NCI-H1417 treated with DMSO at 0.1 percent for 48 hours (cell line): ENCODE measurements at places on chromosomes 16 and 17.

GRCh38 chr16:31258366-31258765 lies 1.4 kb upstream of the ITGAM start:
- no peak for DNase-seq

DNA sequence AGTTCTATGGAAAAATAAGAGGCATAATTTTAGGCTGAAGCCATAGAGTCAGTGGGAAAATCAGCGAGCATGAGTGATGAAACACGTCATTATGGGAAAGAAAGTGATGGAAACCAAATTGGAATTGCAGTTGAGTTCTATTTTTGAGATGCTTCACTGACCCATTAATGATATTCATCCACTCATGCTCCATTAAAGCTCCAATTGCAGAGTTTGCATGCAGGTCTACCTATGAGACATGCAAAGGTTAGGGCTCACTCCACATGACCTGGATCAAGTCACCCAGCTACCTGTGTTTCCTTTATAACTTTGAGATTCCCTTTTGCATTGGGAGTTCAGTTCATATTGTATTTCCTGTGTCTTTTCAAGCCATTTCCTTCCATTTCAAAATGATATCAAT lies 8.0 kb upstream of the KRTAP2-4 start:
- DNase-seq, result no peak

DNA sequence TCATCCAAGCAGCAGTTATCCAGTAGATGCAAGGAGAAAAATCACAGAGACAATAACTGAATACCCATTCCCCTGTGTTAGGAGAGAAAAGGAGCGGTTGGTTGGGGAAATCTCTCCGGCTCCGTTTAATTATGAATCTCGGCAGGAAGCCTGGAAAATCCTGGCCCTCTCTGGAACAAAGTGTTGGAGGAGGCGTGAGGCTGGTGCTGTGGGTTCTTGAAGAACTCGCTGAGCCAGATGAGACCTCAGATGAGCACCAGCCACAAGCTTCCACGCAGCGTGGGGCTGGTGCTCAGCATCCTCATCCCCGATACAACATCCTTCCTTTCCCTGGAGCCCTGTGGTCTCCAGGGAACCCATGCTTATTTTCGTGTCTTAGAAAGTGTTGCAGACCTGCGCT lies 39.7 kb downstream of the CACNG4 start:
- DNase-seq, result no peak

DNA sequence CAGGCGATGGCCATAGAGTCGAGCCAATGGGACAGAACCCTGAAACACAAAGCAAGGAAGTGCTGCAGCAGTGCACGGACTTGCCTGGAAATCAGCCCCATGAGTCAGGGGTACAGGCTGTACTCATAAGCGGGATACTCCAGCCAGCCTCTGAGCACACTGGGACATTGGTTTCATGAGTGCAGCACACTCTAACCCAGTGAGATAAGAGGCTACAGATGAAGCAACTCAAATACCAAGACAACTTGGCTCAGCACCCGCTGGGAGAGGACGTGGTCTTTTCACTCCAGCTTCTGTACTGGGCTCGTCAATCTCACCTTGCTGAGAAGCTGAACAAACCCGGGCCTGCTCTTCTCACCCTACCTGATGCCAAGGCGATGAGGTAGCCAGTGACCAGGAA lies 98.2 kb downstream of the AXIN2 start:
- DNase-seq, result no peak

DNA sequence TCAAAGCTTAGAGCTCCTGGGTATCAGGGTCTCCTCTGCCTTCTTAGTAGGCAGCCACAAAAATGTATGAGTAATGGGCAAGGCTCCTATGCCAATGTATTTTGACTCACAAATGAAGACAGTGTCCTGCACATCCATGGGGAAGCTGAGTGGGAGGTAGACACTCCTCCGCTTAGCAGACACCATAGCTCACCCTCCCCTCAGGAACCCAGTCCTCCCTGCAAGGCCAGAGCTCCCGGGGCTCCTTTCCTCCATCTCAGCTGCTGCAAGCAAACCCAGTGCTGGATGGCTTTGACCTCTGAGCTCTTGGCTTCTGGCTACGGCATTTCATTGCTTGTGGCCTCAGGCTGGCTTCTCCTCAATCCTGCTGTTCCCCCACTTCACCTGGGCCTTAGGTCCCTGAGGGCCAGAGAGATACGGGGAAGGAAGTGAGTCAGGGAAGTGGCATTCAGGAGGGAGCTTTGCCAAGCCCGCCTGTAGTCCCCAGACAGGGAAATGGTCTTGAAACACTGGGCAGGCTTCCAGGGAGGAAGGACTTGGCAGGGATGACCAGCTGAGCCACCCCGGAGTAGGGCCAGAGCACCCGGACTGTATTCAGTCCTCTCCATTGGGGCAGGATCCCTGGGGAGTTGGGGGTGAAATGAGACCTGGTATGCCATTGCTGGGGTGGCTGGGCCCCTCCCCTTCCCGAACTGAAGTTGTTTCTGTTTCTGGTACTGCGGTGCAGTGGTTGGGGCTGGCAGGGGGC lies 4.5 kb downstream of the ABCC3 start:
- no peak for DNase-seq

GRCh38 chr17:41915566-41915965 lies 3.2 kb downstream of the ACLY start:
- no peak for DNase-seq

GRCh38 chr16:637081-638018 lies 1.2 kb upstream of the METTL26 start:
- no peak for DNase-seq

DNA sequence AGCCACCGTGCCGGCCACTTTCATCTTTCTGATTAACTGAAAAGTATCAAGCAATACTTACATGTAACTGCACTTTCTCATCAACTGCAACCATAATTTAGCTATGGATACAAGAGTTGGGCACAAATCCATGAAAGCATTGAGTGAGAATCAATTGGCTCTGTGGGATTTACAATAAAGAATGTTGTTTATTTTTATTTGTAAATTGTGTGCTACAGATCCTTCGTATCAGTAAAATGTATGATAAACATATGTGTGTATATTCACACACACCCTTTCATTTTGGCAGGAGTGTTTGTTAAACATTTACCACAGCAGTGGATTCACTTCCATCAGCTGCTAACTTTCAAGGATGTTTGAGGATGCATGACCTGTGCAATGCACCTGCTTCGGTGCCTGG lies 411.0 kb downstream of the WWOX start:
- no peak for DNase-seq

- no peak for DNase-seq
Observed at GRCh38 chr17:70871180-70871818, 702.0 kb downstream of the KCNJ2 start.

- DNase-seq, result no peak
Observed at GRCh38 chr17:50626037-50626574, 8.6 kb upstream of the ABCC3 start.

- DNase-seq, result no peak
Observed at GRCh38 chr17:21474815-21475214, 98.7 kb downstream of the KCNJ12 start.

- no peak for DNase-seq
Observed at GRCh38 chr17:36152639-36153120, 23.8 kb downstream of the TBC1D3B start.

GRCh38 chr16:72264771-72265170 lies 92.8 kb upstream of the PMFBP1 start:
- DNase-seq, result no peak

- no peak for DNase-seq
Observed at GRCh38 chr17:61531223-61531622, 59.8 kb downstream of the NACA2 start.

DNA sequence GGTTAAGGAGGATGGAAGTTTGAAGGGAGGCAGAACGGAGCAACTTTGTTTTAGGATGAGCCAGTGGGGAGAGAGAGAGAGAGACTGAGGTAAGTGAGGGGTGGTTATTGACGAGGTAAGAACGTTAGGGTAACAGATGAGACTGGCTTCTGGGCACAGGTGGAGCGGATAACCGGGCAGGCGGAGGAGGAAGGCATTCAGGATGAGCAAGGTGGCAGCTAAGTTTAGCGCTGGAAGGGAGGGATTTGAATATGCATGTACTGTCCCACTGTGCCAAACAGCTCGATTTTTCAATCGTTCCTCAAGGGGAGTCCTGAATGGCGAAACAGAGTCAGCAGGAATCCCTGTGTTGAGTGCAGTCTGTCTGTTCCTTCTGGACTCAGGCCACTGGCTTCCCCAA lies 35.8 kb downstream of the CACNG3 start:
- no peak for DNase-seq

GRCh38 chr17:236641-237405 lies 55.4 kb upstream of the DOC2B start:
- no peak for DNase-seq

GRCh38 chr16:66653581-66654350 lies 42.8 kb downstream of the CMTM4 start:
- DNase-seq, result no peak
